AG08396 (cell line): ENCODE measurements at places on chromosomes 4 and X.
A peak's percentile ranks its signal among the peaks of the same experiment; 100 is the strongest.

DNA sequence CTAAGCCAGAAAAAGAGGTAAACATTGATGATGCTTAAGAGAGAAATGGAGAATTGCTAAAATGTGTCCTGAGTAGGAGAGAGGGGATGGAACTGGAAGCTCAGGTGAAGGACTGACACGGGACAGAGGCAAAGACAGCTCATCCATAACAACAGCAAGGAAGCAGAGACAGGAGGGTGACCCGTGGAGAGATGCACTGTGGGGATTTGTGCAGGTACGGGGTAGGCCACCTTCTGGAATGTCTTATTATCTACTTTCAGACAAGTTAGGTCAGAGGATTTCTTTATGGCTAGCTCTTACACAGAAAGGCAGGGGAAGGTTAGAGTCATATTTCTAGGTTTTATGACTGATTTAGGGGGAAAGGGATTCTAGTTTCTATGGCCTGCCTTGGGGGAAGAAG, 31.7 kb downstream of the RXFP1 start:
- no peak for DNase-seq

DNA sequence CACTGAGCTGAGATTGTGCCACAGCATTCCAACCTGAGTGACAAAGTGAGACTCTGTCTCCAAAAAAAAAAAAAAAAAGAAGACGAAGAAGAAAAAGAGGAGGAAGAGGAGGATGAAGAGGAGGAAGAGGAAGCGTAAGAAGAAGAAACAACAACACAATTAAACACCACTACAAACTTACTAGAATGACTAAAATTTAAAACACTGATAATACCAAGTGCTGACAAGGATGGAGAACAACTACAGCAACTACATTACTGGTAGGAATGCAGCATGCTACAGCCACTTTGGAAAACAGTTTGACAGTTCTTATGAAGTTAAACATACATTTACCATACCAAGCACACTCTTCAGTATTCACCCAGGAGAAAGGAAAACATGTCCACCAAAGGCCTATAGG, 24.1 kb downstream of the LRBA start:
- DNase-seq, result no peak

DNA sequence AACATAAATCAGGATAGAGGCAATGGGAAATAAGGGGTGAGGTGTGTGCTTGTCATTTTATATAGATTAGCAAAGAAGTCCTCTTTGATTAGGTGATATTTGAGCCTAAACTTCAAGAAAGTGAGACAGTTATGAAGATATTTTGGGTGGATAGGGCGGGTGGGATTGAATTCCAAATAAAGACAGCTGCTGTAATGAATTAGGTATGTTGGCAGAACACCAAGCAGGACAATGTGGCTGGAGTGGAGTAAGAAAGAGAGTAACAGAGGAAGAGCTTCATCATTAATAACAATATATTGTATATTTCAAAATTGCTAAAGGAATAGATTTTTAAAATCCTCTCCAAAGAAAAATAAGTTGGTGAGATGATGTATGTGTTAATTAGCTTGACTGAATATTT, 91.0 kb upstream of the CENPE start:
- DNase-seq, result no peak

GRCh38 chrX:63664741-63665140, 120.3 kb downstream of the ARHGEF9 start:
- DNase-seq, result no peak

DNA sequence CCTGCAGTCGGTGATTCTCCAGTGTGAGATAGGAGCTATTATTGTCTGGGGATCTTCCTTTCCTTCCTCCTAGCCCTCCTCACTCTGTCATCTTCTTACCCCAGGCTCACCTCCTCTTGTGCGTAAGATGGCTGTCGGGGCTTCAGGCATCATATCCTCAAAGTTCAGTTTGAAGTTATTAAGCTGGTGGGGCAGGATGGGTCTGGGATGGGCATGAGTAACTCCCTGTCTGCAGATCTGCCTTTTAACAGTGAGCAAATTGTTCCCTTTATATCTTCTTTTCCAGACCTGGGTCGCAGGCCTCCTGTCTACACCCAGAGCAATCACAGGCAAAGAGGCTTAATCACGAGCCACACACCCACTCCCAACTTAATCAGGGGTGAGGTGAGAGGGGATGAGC, 900 bp upstream of the MTMR1 start:
- DNase-seq, result no peak

DNA sequence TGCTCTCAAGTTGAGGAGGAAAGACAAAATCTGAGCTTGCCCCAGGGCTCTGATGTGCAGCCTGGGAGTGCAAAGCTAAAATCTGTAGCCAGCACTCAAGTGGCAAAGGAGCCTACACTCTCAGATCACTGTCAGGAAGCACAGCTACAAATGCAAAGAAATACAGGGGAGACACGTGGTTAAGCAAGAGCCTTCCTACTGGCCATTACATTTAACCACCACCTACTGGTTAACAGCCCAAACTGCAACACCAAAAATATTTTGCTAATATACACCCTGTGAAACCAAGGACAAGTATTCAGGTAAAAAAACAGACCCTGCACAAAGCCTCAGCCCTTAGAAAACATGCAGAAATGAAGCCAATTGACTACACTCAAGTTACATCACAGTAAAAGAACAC, 170.4 kb upstream of the FGF16 start:
- no peak for DNase-seq

DNA sequence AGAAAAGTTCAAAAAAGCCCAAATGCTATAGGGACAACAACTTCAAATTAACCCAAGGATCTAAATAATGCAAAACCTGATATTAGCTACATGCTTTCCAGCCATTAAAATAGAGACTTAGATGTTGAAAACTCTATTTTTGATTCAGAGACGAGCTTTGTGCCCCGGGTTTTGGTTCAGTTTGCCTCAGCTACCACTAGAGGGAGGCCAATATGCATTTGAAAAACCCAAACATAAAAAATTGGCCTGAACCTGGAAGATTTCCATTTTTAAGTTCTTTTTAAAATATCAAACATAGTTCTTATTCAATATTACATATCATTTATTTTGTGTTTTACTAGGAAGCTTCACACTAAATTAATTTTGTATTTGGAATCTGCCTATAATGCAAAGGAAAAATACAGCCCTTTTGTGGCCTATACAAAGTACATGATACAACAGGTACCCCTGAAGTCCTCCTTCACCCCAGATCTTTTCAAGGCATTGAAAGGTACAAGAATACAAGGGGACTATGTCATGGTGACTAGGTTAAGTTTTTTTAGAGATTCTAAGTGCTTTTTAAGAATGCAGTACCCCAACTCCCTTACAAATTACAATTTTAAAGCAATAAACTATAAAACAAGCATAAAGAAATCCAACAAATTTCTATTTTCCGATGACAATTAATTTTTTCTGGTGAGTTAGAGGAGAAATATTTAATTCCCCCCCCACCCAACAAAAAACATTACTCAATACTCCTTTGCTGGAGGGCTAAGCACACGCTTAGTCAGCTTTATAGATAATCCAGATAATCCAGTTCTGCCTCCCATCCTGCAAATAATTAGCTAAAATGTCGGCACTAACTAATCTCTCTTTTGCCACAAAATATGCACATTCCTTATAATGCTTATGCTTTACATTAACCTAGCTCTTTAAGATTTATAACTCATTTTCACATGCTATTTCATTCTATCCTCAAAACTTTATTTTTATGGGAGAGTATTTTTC, 97.7 kb upstream of the PTPN13 start:
- DNase-seq, result peak; percentile 40

DNA sequence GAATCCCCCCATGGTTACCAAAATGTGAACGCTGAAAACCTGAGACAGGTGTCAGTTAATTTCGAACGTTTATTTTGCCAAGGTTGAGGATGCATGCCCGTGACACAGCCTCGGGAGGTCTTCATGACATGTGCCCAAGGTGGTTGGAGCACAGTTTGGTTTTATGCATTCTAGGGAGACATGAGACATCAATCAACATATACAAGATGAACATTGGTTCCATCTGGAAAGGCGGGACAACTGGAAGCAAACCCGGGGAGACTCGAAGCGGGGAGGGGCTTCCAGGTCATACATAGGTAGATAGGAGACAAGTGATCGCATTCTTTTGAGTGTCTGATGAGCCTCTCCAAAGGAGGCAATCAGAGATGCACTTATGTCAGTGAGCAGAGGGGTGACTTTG, 11.0 kb upstream of the SH3BP2 start:
- DNase-seq, result no peak

GRCh38 chrX:68997511-68997910, 167.7 kb downstream of the PJA1 start:
- no peak for DNase-seq
